Activated CD4-positive, alpha-beta T cell treated with anti-CD3 and anti-CD28 coated beads, Interleukin-2, amount 10 ng/mL, durations not matched to agents 7 days and 5 days (primary cell): ENCODE measurements at places on chromosomes 6 and 20.

DNA sequence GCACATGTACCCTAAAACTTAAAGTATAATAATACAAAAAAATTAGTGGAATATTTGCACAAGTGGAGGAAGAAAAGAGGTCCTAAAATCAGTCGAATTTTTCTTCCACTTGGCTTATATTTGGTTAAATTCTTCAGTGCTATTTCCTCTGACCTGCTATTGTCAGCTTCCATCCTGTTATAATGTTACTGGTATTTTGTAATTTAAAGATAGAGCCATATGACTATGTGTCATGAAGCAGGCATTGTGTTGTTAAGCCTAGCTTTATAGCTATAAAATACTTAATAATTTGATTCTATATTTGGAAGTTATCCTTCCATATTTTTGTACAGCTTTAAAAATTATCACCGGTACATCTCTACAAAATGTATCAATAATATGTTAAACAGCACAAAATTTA, 455.9 kb upstream of the MARCKS start:
- DNase-seq: no peak

DNA sequence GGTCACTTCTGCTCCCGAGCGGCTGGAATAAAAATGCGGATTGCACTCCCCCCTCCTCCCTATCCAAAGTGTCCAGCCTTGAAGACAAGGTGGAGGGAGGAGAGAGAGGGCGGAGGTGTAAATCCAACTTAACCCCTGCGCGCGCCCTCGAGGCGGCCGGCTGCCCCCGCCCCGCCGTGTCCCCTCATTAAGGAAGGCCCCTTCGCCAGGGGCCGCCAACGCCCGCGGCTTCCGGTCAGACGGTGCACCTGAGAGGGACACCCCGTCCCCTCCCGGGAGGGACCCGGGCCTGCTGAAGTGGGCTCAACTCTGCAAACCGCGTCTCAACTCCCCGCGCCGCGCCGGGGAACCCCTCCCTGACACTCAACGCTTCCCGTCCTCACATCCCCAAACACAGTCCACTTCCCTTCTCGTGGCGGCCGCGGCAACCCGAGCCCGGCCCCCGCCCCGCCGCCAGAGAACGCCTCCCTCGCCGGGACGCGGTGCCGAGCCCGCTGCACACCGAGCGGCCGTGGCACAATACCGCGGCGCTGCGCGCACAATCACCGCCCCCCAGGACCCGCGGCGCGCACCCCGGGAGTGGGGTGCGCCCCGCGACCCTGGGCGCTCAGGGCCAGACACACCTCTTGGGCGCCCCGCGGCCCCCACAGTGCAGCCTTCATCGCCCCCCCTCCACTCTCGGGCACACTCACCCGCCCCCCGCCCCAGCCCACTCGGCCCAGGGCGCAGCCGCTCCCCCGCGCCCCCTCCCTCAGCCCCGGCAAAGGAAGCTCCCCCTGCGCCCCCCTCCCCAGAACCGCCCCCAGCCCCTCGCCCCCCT, 102.5 kb downstream of the NOL4L start:
- peak; percentile 40 for DNase-seq

DNA sequence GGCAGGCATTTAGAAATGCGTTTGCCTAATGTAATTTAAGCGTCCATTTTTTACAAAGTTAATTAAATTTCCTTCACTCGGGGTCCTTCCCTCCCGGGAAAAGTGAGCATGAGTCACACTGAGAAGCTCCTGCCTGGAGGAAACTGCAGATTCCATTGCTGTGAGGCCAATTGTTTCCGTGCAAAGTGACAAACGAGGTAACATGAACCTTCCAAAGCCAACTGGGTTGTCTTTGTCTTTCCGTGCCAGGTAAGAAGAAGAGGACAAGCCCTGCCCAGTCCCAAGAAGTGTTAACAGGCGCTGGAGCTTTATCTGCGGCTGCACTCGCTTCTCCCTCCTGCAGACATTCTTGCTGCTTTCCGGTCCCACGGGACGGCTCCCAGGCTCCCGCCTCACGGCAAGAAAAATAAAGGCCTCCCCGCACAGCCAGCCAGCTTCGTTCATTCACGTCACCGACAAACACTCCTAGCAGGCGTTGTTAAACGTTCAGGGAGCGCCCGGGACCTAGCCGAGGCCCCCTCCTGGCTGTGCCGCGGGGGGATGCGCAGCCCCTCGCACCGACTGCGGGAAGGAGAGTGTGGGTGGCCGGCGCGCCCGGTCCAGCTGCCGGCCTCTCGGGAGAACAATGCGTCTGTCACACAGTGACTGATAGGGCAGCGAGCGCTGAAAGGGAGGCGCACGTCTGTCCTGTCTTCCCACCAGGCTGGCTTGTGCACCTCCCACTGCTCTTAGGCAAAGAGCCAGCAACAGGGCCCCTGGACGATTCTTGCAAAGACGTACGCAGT, 61.5 kb upstream of the HDDC2 start:
- DNase-seq: no peak

- no peak for DNase-seq
Measured at GRCh38 chr20:10504994-10505730, 70.1 kb downstream of the SLX4IP start.

GRCh38 chr6:128240024-128240428, 280.4 kb downstream of the PTPRK start:
- DNase-seq: no peak

- DNase-seq: no peak
Measured at GRCh38 chr6:89597988-89598387, 40.6 kb downstream of the LYRM2 start.

DNA sequence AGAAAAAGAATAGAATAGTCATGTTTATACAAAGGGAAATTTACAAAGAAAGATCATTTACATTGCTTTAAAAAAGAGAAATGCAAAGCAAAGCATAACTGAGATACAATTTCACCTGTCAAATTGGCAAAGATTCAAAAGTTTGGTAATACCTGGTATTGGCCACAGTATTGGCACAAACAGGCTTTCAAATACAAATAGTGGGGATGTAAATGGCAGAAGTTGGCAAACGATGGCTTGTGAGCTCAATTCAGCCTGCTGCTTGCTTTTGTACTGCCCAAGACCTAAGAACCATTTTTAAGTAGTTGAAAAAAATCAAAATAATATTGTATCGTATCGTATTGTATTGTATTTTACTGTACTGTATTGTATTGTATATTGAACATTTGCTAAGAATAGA, 194.5 kb upstream of the JAG1 start:
- no peak for DNase-seq

GRCh38 chr6:33316603-33317418, 733 bp downstream of the ZBTB22 start:
- DNase-seq: no peak

GRCh38 chr20:31979713-31980426, 11.9 kb downstream of the XKR7 start:
- no peak for DNase-seq

- no peak for DNase-seq
Measured at GRCh38 chr6:113475392-113475791, 381.8 kb upstream of the MARCKS start.

DNA sequence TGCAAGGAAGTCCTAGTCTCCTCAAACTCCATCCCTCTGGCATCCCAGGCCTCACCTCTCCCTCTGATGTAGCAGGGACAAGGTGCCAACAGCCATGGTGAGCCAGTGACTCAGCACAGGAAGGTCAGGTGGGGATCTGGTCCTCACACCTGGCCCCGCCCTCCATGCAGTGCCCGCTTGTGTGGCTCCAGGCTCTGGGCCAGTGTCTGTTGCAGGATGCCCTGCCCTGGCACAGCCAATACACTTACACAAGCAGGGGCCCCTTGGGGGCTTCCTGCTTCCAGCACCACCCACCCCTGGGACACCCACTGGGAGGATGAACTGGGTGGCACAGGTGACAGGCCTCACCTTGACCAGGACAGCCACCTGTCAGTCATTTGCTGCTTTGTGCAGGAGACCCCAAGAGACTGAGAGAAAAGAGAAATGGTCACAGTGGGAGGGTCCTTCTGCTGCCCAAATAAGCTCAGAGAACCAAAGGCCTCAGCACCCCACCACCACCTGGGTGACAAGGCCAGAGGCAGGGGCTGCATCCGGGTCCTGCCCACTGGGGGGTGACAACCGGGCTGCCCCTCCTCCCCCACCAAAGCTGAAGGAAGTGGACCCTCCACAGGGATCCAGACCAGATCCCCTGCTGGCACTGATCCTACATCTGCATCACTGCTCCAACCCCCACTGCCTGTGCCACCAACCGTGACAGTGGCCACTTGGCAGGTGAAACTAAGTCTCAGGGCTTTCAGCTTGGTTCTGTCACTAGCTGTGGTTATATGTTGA, 658.8 kb upstream of the DEFB115 start:
- no peak for DNase-seq

DNA sequence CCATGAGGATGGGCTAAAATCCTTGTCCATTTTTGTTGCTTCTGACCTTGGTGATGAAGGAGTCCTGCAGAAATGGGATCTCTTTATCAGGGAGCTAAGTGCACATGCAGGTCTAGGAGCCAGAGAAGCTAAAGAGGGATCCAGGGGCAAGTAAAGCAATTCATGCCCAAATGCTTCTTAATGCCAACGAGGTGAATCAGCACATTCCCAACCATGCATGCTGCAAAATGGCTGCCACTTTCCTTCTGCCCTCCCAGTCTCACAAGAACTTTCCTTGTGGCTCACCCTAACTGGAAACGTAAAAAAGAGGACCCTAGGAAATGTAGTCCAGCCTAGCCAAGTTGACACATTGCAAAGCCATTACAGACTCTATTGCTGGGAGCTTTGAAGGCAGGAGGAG, 298.4 kb downstream of the MAFB start:
- DNase-seq: no peak

- DNase-seq: no peak
Measured at GRCh38 chr6:123000244-123000770, 4.3 kb downstream of the CLVS2 start.

DNA sequence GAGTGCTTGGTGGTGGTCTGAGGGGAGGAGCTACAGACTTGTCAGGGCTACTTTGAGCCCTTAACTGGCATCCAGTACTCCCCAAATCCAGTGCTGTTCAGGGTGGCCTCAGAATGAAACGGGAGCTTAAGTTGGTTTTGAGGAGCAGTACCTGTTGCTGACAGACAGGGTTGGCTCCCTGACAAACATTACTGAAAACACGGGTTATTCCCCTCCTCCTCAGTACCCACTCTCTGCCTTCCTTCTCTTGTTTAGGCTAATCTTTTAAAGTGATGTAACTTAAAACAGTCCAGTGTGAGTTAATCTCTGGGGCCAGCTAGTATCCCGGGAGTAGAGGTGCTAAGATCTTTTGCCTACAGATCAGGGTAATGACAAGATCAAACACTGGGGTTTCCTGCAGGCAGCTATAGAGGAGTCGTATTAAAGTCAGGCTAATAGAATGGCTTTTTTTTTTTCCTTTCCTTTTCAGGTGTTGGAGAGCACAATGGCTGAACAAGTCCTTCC, 3.7 kb downstream of the TNFAIP3 start:
- peak; percentile 35 for DNase-seq

DNA sequence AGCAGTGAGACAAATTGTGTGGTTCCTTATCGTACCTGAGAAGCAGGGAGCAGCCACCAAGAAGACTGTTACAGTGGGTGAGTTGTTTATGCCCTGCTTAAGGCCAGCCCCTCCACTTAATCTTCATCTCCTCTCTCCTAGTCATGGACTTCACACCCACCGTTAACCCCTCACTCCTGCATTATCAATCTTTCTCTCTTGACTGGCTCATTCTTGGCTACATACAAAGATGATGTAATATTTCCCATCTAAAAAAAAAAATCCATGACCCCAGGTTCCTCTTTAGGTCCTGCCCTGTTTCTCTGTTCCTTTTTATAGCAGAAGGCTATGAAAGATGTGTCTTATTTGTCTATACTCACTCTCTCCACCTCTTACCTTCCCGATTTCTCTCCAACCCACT, 72.4 kb downstream of the SHLD1 start:
- no peak for DNase-seq

DNA sequence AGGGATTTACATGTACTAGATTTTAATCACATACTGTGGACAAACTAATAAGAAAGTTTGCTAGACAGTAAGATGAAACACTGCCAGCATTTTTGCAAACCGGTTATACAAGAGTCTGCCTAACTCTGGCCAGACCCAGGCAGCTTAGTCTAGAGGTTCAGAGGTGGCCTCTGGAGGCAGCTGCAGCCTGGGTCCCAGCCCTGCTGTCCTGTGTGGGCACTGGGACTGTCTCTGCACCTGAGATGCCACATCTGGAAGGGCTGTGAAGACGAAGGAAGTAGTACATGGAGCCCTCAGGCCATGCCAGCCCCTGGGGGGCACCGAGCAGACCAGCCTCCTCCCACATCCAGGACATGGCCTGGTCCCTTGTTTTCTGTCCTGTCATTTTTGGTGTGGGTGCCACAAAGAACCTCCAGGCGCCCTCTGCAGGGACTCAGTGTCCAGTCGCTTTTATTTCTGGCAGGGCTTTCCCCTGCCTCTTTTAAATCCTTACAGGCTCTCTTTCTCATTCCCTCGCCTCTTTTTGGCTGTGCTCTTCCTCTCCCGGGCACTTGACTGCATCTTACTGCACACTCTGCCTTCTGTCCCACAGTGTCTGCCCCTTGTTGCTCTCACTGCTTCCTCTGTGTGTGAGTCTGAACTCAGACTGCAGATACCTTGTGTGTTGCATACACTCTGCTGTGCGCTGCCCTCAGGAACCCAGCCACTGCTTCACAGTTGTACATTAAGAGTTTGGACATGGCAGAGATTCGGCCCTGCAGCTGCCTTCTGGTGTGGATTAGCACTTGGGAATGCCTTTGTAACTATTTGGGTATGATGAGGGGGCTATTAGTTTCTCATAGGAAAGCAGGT, 216.7 kb downstream of the ZDHHC14 start:
- DNase-seq: peak; percentile 51

DNA sequence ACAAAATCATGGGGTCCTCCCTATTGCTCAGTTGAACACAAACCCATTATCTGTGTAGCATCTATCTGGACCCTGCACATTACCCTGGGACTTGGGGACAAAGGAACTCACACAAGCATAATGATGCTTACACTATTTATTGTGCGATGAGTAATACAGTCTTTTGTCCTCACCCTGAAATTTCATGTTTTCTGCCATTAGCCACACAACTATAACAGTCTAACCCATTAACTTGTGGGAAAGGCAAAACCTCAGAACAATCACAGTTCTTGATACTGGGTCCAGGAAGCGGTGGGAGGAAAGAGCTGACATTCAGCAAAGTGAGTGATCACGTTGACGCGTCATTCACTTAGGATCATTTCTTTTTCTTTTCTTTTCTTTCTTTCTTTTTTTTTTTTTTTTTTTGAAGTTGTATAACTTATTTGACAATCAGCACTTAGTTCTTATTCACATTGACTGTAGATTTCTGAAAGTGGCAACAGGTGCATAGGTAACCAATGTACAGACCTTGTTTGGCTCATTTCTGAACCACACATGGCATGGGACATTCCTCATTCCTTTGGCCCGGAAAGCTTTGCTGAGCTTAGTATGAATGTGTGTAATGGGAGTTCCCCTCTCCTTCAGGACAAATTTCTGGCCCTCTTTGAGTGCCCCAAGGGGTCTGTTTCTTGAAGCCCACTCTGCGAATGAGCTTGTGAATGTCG, 94.8 kb upstream of the CNKSR3 start:
- DNase-seq: no peak

DNA sequence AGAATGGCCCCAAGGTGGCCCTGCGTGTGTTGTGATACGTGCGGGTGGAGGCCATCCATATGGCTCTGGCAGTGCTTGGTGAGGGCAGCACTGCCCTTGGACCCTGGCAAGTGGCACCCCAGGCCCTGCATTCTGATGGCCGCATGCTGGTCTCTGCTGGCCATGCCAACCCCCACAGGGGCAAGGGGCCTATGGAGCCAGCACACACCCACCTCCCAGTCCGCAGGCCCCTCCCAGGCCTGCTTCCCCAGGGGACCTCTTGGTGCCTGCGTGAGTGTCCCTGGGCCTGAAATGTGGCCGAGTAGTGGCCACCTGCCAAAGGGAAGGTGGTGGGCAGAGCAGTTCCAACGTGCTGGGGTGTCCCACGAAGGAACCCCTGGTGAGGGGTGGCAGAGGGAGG, 17.6 kb downstream of the NQO2 start:
- DNase-seq: no peak
